Dorsolateral prefrontal cortex (tissue), 122 donors: ENCODE measurements at places on chromosomes 13 and 19. TPM values are rescaled to one million over a fixed set of nuclear protein-coding genes. Genes with fewer than 3 reads are reported as not detected.
A peak's percentile ranks its signal among the peaks of the same experiment; 100 is the strongest.

DNA sequence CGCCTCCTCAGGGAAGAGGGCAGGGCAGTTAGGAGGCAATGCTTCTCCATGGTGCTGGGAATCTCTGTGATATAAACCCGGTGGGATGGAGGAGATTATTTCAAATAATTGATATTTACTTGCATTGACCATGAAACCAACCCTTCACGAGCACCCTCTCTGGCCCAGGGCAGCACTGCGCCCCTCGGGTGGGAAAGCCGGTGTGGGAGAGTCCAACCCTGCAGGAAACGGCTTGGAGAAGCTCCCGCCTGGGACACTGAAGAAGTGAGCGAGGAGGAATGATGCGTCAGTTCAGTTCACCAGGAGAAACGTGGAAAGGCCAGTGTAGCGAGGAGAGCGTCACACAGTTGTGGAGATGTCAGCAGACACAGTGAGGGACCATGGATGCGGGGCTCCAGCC is 99.9 kb downstream of the COL4A2 start:
- DNase-seq: no peak

- peak; percentile 63 for DNase-seq
Observed at GRCh38 chr19:55703790-55704215, 28.8 kb downstream of the EPN1 start.

- no peak for DNase-seq
Observed at GRCh38 chr19:42335971-42336370, 10.5 kb downstream of the MEGF8 start.

DNA sequence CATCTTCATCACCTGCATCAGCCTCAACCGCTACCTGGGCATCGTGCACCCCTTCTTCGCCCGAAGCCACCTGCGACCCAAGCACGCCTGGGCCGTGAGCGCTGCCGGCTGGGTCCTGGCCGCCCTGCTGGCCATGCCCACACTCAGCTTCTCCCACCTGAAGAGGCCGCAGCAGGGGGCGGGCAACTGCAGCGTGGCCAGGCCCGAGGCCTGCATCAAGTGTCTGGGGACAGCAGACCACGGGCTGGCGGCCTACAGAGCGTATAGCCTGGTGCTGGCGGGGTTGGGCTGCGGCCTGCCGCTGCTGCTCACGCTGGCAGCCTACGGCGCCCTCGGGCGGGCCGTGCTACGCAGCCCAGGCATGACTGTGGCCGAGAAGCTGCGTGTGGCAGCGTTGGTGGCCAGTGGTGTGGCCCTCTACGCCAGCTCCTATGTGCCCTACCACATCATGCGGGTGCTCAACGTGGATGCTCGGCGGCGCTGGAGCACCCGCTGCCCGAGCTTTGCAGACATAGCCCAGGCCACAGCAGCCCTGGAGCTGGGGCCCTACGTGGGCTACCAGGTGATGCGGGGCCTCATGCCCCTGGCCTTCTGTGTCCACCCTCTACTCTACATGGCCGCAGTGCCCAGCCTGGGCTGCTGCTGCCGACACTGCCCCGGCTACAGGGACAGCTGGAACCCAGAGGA is 2.6 kb downstream of the P2RY11 start:
- DNase-seq: no peak

The LAIR2 gene
- not detected for total RNA-seq

The IQCN gene
- total RNA-seq: 3.8 TPM

The ZNF880 gene
- 29.3 TPM for total RNA-seq

- DNase-seq: no peak
Observed at GRCh38 chr19:50266041-50266440, 62.6 kb downstream of the MYH14 start.

The KCNRG gene
- not detected for total RNA-seq

- DNase-seq: no peak
Observed at GRCh38 chr13:33637978-33638743, 179.8 kb upstream of the RFC3 start.

GRCh38 chr13:67221630-67222226 is 8.4 kb downstream of the PCDH9 start:
- no peak for DNase-seq
